ENCODE measurements at places on chromosomes 2 and 18.

DNA sequence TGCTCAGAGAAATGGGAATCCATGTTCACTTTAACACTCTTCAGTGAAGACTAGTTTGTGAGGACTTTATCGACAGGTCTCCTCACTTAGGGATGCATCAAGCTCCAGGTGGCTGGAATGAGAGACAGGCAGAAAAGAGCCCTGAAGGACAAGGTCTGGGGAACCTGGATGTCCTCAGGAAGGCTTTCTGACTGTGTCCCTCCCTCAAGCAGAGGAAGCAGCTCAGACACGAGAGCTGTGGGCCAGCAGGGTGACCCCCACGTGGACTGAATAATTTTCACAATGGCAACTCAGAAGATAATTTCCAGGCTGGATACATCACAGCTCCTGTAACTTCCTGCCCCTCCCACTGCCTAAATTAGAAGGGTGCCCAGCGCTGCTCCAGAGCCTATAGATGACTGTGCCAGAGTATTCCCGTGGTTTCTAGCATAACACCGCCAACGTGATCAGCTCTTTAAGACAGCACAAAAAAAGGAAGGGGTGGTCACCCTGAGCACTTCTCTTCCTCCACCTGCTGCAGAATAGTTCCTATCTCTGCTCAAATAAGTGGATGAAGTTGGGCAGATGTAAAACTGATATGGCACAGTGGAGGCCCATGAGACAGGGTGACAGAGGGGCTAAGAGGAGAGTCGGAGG lies 25.7 kb upstream of the NCK2 start:
- DNase-seq = no peak

GRCh38 chr2:207311316-207312005 lies 145.7 kb upstream of the KLF7 start:
- no peak for DNase-seq

- no peak for DNase-seq
Measured at GRCh38 chr2:13638181-13638580, 921.4 kb downstream of the TRIB2 start.

GRCh38 chr18:8705238-8705960 lies at the start of gene MTCL1:
Gene MTCL1, plus strand, starts transcription at chr18:8705556. Its CDS starts 105 bp downstream, at chr18:8705661.
- no peak for DNase-seq

- no peak for DNase-seq
Measured at GRCh38 chr2:58701688-58702301, 460.7 kb upstream of the FANCL start.

DNA sequence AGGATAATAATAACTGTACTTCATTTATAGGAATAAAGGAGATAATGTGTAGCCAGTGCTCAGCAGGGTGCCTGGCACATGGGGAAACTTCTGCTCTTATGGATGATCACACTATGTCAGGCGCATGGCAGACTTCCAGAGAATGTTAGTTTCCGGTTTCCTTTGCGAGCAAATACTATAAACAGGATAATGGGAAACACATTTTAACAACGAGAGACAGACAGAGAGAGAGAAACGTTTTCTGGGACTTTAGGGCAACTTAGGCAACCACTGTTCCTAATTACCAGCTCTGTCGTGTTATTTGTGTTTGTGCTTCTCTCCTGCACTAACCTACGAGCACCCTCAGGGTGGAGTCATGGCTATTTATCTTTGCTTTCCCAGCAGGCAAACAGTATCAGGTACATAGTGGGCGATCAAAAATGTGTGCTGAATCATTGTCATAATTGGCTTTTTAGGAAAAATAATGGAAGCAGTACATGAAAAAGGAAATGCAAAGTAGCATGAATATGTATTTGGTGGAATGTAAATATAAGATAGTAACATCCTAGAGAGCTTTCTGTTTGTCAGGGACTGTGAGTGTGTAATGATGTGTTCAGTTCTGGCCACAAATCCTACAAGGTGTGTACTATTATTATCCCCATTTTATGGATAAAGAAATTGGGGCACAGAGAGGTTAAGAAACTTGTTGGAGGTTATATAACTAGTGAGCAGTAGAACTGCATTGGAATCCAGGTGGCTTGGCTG lies 36.8 kb upstream of the IGFBP2 start:
- DNase-seq = no peak

DNA sequence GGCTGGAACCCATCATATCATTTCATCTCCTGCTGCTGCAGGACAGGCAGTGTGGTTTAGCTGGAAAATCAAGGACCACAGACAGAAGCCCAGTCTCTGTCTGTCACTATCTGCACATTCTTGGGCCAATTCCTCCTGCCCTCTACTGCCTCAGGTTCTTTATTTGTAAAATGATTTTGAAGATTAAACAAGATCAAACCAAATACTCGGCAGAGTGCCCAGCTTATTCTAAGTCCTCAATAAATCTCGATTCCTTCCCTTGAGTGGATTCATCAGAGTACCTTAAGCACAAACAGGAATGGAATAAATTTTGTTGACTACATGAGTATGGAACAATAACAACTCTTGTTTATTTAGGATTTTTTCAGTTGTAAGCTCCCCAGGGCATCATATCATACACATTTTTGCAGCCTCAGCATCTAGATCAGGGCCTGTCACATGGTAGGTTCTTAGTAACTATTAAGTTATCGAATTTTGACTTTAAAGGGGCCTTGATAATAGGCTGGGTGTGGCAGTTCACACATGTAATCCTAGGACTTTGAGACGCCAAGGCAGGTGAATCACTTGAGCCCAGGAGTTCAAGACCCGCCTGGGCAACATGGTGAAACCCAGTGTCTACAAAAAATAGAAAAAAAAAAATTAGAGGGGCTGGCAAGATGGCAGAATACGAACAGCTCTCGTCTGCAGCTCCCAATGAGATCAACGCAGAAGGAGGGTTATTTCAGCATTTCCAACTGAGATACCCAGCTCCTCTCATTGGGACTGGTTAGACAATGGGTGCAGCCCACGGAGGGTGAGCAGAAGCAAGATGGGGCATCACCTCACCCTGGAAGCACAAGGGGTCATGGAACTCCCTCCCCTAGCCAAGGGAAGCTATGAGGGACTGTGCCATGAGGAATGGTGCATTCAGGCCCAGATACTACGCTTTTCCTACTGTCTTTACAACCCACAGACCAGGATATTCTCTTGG lies 11.1 kb downstream of the RHOB start:
- no peak for DNase-seq

DNA sequence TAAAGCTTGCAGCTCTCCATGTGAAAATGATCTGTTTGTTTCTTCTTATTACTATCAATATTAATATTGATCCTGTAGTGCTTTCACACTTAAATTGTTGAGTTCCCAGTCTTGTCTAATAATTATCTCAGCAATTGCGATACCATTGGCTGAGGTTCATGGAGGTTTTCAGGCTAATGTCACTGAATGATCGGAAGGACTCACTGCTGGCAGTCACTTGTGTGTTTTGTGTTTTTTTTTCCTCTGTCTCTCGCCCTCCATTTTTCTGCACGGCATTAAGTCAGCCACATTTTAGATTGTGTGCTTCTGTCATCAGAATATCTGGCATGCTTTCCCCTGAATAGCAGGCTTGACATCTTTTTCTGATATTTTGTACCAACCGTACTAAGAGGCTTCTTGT lies 43.7 kb downstream of the AGAP1 start:
- no peak for DNase-seq

DNA sequence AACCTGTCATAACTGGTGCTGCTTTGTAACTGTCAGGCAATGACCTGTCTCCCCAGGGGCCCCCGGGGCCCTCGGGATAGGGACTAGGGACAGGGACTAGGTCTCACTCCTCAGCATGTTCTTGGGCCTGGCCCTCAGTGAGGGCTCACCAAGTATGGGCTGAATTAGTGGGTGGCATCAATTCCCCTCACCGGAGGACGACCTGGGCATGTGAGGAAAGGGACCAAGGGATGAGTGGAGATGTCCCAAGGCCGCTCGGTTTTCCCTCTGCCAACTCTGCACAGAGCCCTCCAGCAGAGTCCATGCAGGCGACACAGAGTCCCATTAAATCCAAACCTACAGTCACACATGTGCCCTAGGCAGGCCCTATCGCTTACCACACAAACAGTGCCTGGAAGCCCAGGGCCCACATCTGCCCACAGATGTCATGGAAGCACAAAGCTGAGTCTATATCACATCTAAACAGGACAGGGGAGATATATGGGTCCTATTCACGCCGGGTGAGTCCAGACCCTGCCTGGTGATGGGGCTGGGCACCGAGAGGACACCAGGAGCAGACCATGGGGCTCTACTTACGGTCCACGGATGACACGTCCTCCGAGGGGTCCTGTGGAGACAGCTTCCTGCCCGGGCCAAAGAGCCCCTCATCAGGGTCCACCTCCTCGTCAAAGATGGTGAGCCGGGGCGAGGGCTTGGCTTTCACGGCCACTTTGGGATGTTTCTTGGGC lies 26.6 kb downstream of the HS1BP3 start:
- no peak for DNase-seq

DNA sequence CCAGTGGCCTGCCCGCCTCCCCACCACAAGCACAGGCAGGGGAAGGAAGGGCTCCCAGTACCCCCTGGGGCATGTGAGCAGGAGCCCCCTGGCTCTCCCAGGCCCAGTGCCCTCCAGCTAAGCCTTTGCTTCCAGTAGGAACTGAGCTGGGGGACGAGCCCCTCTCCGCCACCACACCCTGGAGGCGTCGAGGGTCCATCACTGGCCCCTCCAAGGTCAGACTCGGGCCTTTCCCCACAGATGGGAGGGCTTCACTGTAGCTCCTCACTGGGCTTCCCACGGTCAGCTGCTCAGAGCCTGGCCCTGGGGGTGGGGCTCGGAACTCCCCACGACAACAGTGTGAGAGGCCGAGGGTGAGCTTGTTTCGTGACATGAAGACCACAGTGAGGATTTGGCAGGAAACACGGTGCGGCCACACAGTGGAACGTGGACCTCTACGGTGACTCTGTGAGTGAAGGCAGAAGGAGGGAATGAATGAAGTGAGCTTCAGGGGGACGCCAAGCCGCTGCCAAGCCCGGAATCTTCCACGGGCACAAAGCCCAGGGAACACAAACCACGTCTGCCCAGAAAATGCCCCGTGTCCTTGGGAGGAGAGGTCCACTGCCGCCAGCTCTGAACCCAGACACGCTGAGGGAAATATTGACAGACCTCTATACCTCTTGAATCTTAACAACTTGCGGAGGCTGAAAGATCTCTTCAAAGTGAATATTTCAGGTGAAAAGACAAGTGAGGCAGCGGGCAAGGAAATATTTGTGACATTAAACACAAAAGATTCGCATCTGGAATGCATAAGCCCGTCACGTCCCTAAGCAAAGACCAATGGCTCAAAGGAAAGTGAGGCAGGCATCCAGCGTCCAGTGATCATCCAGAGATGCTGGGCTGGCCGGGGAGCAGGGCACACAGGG lies 144.8 kb upstream of the GPC1 start:
- no peak for DNase-seq

- no peak for DNase-seq
Measured at GRCh38 chr2:226703514-226703913, 96.1 kb downstream of the IRS1 start.

DNA sequence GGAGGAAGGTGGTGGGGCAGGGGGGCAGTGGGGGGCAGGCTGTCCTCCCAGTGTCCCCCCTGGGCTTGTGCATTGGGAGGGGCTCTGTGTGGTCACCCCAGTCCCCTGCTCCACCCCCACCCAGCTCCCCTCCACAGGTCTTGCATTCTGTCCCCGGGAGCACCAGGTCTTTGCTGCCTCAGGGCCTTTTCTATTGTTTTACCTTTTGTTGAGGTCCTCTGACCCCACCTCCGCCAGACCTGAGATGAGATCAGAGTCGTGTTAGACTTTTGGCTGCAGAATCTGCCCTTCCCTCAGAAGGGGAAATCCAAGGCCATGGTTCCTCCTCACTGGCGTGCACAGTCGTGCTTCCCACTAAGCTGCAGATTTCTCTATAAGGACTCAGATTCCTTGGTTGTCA lies 20.8 kb downstream of the ATG4B start:
- DNase-seq = no peak

GRCh38 chr2:116489944-116490343 lies 1324.5 kb upstream of the DDX18 start:
- DNase-seq = no peak

- DNase-seq = no peak
Measured at GRCh38 chr2:206415618-206416243, 27.6 kb upstream of the ADAM23 start.

DNA sequence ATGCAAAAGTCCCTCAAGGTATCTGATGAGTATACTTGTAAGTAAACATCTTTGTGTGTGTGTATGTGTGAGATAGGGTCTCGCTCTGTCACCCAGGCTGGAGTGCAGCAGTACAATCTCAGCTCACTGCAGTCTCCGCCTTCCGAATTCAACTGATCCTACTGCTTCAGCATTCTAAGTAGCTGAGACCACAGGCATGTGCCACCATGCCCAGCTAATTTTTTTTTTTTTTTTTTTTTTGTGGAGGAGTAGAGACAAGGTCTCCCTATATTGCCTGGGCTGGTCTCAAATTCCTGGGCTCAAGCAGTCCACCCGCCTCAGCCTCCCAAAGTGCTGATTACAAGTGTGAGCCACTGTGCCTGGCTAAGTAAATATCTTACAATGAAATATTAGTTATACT lies 23.2 kb downstream of the ADAM17 start:
- no peak for DNase-seq

DNA sequence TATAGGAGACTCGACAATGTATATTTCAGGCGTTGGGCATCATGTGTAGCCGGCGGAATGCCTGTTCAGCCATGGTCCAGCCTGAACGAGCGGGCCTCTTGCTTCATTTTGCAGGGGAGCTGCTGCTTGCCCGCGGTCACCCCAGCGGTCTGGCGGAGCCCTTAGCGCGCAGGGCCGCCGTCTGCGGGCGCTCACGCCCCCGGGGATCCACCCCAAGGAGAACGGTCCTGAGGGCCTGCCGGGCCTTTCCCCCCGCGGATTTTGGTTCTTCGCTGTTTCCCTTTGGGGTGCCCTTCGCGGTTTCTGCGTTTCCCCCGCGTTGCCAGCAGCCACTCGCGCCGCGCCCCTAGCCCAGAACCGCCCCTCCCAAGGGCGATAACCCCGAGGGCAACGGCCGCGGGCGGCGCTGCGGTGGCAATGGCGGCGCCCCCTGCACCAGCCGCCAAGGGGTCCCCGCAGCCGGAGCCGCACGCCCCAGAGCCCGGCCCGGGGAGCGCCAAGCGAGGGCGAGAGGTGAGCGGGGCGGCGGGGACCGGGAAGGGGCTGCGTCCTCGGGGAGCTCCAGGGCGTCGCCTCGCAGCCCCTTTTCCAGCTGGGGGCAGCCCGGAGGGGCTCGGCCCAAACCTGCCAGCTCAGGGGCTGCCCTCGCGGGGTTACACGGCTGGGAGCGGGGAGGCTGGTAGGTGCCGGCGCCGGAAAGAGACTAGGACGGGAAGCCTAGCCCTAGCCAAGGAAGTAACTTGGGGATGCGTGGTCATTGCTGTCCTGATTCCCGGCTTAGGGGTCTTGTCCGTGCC lies at the start of gene MFSD2B:
Gene MFSD2B, plus strand, starts transcription at position 406 of the 797 bp plus-strand sequence. Its CDS starts 12 bp downstream, at position 418.
- no peak for DNase-seq

GRCh38 chr2:28835781-28836180 lies 25.1 kb downstream of the SPDYA start:
- no peak for DNase-seq

DNA sequence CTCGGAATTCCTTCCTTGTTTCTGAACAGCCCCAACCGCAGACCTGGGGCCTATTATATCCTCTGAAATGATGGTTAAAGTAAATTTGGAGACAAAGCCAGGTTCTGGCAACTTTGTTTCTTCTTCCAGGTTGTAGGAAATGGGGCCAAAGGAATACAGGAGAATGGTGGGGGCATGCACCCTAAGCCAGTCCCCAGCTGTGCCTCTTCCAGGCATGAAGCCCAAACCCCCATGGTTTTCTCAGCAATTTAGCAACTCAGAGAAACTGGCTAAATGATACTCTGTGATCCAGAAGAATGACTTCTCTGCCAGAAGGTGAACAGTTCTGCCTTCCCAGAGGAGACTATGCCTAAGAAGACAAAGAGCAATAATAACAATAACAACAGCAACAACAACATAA lies 635.0 kb upstream of the FANCL start:
- DNase-seq = no peak

- no peak for DNase-seq
Measured at GRCh38 chr2:74391209-74391579, 11.1 kb upstream of the DCTN1 start.
